ENCODE measurements at places on chromosomes 1 and 21.

GRCh38 chr1:103171041-103171590 lies 62.8 kb upstream of the COL11A1 start:
- no peak for DNase-seq

DNA sequence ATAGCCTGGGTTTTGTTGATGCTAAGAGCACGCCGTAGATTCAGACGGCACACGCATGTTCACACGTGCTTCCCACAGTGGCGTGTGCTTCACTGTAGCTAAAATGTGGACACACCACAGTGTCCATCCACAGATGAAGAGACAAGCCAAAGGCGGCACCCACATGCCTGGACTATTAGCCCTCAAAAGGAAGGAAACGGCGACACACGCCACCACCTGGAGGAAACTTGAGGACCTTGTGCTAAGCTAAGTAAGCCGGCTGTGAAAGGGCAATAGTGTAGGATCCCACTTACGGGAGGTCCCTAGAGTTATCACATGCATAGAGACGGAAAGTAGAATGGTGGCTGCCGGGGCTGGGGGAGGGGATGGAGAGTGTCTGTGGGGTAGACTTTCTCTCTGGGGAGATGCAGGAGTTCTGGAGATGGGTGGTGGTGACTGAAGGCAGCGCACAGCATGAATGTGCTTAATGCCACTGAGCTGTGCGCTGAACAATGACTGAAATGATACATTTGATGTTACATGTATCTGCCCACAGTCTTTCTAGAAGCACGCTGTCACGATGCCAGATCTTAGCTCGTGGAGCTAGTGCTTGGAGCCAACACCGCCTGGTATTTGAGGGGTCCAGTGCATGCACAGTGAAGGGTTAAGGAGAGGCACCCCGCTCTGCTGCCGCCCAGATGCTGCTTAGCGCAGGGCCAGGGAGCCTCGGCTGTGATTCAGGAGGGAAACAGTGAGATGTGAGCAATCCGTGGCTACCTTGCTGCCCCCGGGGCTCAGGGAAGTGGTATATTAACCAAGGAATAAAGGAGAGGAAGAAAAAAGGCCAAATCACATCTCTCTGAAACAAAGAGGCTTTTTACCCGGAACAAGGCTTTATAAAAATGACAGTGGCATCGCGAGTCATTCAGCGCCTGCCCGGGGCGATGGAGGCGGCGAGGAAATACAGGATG lies 103.7 kb downstream of the PRDM16 start:
- no peak for DNase-seq

DNA sequence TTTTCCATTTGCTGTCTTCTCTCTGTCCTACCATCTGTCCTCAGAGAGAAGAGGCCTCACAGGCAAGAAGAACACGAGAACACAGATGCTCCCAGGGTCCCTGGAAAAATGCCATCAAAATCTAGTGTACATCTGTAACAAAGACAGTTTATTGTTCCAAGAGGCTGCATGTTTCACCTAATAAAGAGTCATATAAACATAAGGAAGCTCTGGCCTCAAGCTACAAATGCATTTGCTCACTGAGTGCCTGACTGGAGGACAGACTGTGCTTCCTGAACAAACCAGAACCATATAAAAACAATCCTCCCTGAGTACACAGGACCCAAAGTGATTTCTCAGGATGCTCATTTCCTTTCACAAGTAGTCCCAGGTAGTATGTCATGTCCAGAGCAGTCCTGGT lies 76.3 kb upstream of the SLC44A3 start:
- no peak for DNase-seq

GRCh38 chr1:193662030-193662429 lies 475.6 kb upstream of the B3GALT2 start:
- DNase-seq, result no peak

DNA sequence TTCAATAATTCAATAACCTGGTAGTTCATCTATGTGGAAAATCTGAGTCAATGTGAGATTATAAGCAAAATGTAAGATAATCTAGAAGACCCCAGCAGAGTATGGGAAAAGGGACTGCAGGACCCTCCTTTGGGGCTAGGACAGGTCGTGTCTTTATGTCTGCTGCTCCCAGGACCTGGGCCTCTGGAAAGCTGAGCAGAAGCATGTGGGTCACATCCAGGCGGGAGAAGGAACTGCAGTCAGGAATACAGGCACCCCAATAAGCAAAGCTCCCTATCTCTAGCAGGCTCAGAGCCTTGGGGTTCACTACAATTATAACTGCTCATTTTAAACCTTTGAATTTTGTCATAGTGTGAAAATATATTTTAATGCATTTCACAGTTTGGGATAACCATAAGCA lies 73.9 kb upstream of the MCOLN3 start:
- DNase-seq, result no peak

DNA sequence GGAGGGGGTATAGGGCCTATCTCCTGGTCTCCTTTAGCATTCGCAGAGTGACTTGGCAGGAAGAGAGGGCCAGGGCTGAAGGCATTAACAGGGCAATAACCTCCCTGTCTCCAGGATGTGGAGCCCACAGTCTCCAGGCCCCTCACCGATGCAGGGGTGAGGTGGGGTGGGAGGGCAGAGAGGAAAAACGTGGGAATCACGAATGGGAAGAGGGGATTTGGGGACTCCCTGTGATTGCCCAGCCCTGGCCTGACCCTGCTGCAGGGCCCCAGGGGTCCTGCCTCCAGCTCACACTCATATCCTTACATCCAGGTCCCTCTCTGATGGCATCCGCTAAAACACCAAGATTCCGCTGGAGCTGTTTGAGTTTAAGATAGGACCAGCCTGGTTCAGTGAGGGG lies 14.6 kb downstream of the TFAP2E start:
- DNase-seq, result no peak

DNA sequence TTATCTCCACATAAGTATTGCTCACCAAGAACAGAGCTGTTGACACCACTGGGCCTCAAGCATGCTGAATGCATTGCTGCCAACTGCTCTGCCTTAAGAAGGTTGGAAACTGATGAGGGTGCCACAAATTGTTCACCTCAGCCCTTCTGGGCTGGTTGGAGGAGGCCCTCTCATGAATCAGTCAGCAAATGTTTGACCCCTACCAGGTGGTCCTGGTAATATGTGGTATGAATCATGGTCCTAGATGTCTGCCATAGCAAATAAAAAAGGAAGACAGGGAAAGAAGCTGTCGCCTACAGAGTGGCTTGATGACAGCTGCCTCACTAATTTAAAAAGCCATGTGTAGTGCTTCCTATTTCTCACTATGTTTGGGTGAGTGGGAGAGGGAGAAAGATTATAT lies 12.2 kb downstream of the SPATA46 start:
- no peak for DNase-seq

DNA sequence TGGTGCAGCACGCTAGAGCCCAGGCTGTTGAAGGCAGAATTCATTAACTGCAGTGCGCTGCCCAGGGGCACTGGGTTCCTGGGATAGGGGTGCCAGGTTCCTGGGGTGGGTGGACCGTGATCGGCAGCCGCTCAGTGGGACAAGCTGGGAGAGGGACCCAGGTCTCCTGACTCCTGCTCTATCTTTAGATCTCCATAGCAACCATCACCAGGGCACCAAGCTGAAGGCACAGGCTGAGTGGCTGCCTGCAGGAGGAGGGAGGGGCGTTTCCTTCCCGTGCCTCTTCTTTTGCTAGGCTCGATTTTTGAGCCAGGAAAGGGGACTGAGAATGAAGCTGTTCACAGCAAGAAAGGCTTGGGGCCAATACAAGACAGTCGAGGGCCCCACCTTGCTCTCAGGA lies 20.9 kb upstream of the CDCP2 start:
- no peak for DNase-seq

GRCh38 chr1:218352075-218352438 lies 6.9 kb downstream of the TGFB2 start:
- DNase-seq, result no peak

GRCh38 chr1:151578941-151579340 lies 32.9 kb upstream of the SNX27 start:
- no peak for DNase-seq

GRCh38 chr21:43766734-43767497 lies 9.2 kb downstream of the CSTB start:
- DNase-seq, result no peak

GRCh38 chr1:88284666-88285366 lies 399.3 kb upstream of the PKN2 start:
- DNase-seq, result no peak

- DNase-seq, result peak; percentile 25
These were observed 88.3 kb upstream of the IPO9 start for GRCh38 chr1:201740670-201741111.

DNA sequence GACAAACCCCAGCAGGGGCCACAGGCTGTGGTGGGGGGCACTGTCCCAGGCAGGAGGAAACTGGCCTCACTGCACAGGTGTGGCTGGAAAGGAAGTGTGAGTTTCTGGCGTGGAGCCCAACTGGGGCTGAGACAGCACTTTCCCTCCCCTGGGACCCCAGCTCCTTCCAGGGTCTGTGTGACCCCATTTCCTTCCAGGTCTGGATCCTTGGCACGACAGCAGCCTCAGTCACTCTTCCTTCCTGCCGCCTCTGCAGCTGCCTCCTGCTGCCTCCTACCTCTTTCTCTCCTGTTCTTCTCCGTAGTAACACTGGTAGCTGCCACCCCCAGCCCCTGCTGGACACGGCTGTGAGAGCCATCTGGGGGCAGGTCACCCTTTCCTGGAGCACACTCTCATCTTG lies 88.0 kb downstream of the SIK1 start:
- DNase-seq, result no peak

GRCh38 chr21:34093083-34093482 lies 19.7 kb downstream of the MRPS6 start:
- DNase-seq, result no peak

DNA sequence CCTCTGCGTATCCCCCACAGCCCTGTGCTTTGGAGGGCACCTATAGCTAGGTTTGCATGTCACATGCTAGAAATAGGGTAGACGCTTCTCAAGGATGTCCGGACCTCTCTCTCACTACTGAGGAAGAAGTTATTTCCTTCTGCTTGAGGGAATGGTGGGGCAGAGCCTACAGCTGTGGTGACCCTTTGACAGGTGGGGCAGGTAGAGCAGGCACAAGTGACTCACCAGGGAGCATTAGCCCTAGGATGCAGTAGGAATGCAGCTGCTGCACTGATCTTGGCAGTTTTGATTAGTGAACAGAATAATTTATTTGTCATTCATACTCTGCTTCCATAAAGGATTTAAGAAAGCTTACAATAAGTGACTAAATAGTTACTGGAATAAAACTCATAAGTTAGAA lies 129.6 kb upstream of the HOOK1 start:
- no peak for DNase-seq
